Stimulated activated CD8-positive, alpha-beta memory T cell treated with anti-CD3 and anti-CD28 coated beads, Interleukin-4, amount 100 ng/mL, for 4 hours (primary cell): ENCODE measurements at places on chromosomes 7 and 10.

DNA sequence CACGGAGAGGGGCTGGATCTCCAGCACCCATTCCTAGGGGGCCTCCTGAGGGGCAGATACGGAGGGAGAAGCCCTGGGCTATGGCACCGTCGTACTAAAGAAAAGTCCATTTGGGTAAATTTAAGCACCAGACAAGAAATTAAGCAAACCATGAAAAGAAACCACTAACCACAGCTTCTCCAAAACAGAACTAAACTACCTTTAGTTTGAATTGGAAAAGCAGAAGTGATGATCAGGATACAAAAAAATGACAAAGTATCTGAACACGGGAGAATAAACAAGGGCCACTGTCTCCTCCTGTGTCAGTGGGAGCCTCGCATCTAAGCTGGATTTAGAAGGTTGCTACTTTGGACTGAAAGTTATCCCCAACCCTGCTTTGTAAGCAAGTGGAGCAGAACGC, 69.1 kb downstream of the DIP2C start:
- no peak for DNase-seq

GRCh38 chr10:45672181-45673073, at the start of gene ZFAND4:
Gene ZFAND4 (minus strand): TSS chr10:45672772. CDS start chr10:45663725, 9,047 bp downstream.
- peak; percentile 77 for DNase-seq

- DNase-seq, result peak; percentile 79
Measured at GRCh38 chr10:102461187-102462054, 10.1 kb upstream of the C10orf95 start.

- DNase-seq, result no peak
Measured at GRCh38 chr10:92655426-92655825, 34.3 kb upstream of the HHEX start.

- peak; percentile 72 for DNase-seq
Measured at GRCh38 chr7:139680676-139681462, 96.9 kb downstream of the HIPK2 start.

DNA sequence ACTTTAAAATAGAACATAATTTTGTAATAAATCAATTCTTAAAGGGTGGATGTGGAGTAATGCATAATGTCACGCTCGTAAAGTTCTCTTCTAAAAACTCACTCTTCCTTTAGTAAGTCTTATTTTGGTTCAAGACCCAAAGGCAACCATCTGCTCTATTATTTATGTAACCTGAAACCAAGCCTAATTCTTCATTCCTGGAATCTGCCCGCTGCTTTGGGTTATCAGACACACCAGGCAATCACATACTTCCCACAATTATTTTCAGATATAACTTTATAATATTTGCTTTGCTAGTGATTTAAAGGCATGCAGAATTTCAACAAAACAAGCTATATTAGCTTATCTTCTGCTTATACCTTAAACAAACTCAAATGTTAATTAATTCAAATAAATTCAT, 39.0 kb downstream of the RAB11FIP2 start:
- no peak for DNase-seq

GRCh38 chr10:3355536-3355935, 183.0 kb upstream of the PITRM1 start:
- no peak for DNase-seq

DNA sequence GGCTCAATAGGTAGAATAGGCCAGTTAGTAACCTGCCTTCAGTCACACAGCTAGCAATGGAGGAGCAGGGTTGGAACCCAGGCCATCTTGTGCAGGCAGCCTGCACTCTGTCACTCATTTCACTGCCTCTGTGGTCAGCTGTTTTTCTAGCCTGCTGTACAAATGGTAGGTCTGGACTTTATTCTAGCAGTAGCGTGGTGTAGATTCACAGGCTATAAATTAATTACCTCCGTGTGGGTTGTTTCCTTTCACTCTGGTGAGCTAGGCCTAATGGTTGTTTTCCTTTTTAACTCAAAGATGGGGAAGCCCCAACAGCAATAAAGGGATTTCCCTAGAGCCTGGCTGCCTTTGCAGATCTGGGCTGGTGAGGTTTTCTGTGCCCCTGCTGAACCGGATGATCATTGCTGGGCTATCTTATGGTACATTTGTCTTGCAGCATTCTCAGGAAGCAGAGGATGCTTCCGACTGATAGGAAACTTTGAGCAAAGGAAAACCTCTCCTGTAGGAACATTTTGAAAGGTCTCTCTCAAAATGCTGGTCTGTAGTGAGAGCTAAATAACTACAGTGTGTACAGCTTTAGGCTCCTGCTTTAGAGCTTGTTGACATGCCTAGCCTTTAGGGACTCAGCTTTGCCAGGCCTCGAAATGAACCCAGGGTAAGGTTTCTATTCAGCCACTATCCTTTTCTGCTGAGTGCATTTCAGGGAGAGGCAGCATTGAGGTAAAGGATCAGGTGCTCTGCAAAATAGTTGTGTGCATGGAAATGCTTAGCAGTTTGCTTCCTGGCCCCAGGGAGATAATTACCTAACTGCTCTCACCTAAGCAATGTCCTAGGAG, 157.4 kb downstream of the ST7 start:
- DNase-seq, result no peak

GRCh38 chr10:78948621-78949030, 120.1 kb upstream of the ZMIZ1 start:
- no peak for DNase-seq

DNA sequence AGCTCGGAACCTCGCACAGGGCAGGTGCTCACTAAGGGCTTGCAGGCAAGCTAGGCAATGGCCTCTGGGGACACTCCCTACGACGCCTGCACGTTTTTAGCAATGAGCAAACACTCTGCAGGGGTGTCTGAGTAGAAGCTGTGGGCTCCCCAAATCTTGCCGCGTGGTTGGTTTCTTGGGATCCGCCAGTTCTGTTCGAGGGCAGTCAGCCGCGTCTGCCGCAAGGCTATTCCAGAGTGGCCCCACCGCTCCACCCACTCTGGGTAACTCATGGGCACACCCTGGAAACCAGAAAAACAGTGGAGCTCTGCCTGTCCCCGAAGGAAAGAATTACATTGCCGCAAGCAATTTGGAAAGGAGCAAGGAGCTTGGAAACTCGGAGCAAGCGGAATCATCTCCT, 189.3 kb upstream of the LYZL2 start:
- DNase-seq, result no peak

DNA sequence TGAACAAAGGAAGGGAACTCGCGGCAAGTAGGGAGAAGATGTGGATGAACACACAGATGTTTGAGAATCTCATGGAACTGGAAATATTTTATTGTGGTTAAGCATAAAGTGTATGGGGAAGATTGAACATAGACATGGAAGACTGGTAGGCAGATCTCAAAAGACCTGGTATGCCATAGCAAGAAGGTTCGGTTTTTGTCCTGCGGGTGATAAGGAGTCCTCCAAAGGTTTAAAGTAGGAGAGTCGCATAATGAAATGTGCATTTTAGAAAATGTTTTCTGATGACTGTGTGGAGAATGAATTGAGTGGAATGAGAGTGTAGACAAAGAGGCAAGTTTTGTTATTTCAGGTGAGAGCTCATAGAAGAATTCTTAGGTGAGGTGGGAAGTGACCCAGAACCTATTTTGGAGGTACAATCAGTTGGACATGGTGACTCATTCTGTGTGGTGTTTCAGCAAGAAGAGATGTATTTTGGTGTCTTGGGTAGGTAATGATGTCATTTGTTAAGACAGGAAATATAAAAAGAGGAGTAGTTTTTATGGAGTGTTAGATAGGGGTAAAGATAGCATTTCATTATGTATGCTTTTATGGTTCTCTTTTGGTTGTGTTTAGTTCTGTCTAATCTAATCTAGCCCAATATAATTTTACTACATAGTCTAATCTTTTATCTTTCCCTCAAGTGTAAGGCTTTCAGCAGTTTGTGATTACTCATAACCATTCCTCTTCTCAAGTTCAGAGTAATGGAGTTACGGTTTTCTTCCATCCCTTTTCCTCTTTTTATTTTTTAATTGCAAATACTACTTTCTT, 239.2 kb downstream of the EXOC4 start:
- DNase-seq, result no peak

- DNase-seq, result no peak
Measured at GRCh38 chr7:69847921-69848612, 249.8 kb downstream of the AUTS2 start.

GRCh38 chr10:69929575-69929974, 123.1 kb upstream of the MACROH2A2 start:
- no peak for DNase-seq

GRCh38 chr10:122515022-122515424, 45.5 kb upstream of the DMBT1 start:
- no peak for DNase-seq

GRCh38 chr10:32957341-32958084, 517 bp downstream of the ITGB1 start:
- DNase-seq, result peak; percentile 21

DNA sequence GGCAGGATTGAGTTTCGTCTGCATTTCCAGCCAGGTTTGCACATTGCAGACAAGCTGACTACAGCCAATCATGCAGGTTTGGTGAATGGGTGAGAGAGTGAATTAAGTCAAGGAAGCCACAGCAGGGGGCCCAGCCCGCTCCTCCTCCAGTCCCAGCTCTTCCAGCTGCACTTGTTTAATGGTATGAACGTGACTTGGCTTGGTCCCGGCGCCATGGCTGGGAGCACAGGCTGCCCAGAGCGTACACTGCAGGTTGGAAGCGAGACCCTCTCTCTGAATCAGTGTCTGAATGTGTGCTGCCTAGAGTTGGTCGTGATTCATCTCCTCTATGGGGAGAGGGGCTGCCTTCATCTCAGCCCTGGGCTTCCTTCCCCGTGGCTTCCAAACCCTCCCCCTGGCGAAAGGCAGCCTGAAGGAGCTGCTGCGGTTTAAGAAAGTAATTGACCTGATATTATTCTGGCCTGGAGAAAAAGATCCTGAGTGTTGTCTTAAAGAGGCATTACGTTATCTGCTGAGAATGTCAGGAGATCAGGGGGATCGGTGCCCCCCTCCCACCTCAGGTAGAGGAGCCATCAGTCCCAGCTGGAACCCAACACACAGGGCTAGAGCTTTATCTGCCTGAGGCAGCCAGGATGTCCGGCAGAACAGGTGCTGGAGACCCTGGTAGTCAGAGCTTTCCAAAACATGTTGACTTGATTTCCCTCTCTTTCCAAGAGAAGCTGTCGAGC, 132.1 kb downstream of the COL26A1 start:
- no peak for DNase-seq

DNA sequence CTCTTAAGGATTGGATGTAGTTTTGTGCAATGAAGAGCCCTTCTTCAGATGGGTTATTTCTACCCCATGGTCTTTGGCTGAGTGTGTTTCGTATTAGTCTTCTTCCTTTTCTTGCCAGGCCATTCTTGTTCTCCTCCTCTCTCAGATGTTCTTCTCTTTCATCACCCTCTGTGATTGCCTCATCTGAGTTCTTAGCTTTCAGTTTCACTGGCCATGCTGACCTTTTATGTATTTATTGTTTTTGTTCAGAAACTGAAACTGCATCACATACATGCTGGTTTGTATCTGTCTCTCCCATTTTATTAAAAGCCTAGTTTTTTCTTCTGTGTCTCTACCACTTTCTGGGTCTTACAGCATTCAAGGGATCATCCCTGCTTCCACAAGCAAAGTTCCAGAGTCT, 21.7 kb upstream of the PCGF5 start:
- no peak for DNase-seq

DNA sequence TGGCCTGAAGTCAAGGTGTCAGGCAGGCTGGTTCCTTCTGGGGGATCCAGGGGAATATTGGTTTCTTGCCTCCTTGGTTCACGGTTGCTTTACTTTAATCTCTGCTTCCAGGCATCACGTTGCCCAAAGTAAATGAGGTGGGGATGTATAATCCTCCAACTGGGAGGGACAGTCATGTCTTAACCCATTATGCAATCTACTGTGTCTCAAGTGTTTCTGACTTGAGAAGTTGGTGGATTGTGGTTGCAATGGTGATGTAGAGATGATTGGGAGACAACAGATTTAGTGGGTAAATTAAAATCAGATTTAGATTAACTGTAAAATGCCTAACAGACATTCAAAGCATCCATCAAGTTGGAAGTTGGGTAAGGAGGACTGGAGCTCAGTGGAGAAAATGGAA, 32.7 kb downstream of the TBXAS1 start:
- DNase-seq, result no peak

DNA sequence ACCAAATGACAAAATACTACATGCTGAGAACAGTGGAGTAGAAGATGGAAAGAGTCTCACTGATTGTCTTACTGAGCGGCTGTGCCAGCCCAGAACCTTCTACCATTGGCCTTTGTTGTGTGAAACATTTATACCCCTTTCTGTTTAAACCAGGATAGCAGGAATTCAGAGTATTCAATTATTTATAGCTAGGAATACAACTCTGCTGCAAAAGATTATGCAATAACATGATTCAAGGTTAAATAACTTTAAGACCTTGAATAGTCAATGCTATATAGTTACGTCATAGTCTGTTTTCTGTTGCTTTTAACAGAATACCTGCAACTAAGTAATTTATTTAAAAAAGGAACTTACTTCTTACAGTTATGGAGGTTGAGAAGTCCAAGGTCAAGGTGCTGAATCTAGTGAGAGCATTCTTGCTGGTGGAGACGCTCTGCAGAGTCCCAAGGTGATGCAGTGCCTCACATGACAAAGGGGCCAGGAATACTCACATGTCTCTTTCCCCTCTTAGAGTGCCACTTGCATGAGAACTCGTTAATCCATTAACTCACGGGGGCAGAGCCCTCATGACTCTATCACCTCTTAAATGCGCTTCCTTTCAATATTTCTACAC, 371.8 kb downstream of the MDFIC start:
- no peak for DNase-seq

DNA sequence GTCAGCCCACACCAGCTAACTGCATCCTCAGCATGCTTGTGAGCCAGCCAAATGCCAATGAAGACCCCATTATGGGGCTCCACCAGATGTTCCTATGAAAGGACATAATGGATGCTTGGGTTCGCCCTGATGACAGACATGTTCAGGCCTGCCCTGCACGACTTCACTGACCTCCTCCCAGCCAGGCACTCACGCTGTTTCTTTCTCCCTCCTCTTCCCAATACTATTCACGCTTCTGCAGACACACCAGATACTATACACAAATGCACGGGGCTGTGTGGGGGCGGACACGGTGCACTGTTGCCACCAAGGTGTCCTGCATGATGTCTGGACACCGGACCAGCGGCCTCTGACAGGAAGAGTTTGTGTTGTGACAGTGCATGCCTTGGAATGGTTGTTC, 284.2 kb downstream of the PRPF18 start:
- no peak for DNase-seq

GRCh38 chr7:33888166-33888565, 17.2 kb upstream of the BMPER start:
- no peak for DNase-seq

- DNase-seq, result no peak
Measured at GRCh38 chr7:65809982-65810288, 62.9 kb upstream of the VKORC1L1 start.

- DNase-seq, result no peak
Measured at GRCh38 chr10:132774181-132774901, 11.6 kb downstream of the NKX6-2 start.

- DNase-seq, result no peak
Measured at GRCh38 chr10:9243941-9244411, 1189.5 kb downstream of the GATA3 start.

DNA sequence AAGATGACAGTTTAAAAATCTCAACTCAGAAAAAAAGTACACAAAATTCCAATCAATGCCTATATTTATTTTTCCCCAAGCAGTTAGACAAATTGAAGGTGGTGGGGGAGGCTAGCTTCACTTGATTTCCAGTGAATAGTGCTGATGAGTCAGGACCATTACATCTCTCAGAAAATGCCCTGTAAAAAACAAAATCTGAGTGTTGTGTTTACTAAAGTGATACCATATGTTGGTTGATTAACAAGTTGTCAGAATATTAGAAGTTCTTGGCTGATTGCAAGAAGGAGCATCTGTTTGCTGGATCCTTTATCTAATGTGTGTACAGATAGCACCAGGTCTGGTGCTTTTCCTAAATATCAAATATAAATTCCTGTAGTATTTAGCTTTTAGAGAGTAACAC, 31.3 kb upstream of the KIAA1217 start:
- no peak for DNase-seq
